ENCODE measurements at places on chromosomes 2 and 18.

DNA sequence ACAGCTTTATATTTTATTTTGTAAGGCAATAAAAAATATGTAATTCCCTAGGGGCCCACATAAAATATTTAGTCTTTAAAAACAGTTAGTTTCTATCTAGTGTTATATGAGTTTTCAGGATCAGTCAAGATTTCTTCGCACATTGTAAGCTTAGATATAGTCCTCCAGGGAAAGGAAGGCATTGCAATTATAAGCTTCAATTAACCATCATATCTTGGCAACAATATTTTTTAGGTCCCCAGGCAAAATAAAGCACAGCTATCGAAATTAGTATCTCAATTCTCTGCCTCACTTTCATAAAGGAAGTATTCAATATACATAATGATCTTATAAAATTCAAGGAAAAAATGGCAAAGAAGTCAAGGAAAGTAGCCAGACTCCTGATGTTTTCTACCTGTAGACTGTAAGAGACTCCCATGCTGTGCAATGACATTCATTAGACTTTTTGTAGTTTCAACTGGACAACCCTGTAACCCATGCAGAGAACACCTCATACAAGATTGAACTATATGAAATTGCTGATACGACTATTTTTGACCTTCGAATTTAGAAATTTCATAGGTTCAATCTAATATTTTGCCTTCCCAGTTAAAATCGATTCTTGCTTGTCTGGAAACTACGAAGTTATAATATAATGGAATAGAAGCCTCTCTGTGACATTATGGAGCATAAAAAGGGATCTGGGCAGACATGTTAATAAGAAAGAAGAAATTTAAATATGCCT lies 96.8 kb downstream of the UNC80 start:
- no peak for DNase-seq

- no peak for DNase-seq
Measured at GRCh38 chr2:182081602-182082260, 96.1 kb downstream of the PPP1R1C start.

DNA sequence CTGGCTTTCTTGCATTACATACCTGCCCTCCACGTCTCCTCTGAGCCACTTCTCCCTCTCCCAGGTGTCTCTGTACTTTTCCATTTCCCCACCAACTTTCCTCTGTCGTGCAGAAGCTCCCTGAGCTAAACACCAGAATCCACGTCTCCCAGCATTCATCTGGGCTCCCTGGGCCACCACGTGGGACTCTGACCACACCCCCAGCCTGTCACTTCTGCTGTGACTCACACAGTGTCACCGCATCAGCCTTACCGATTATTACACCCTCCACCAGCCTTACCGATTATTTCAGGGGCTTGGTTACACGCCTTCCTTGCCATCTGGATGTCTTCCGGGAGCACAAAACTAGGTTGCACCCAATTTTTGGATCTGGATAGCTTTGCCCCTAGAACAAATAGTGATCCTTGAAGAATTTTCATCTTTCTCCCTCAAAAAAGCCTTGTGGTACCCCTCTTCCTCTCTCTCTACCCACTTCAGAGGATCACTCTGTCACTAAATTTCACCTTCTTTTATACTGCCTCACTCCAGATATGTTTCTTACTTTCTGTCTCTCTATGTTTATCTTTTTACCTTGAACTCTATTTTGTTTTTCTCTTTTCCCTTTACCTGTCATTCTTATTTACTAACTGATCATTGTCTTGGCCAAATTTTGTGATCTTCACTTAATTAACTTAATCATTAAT lies 136.9 kb upstream of the CAB39 start:
- no peak for DNase-seq

DNA sequence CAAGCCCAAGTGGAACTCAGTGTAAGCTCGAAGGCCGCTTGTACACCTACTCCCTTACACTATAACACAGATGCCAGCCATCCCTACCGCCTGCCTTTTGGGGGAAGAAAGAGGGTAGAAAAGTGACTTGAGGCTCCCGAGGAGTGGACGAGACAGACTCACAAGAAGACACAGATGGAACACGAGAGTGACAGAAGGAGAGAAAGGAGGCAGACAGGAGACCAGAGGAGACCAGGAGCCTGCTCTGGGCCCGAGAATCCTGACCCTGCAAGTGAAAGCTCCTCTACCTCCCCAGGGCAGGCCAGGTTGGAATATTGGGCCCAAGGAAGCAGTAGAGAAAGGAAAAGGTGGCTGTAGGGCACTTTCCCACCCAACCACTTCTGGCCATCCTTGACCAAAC lies 23.4 kb upstream of the TNS1 start:
- DNase-seq = no peak

DNA sequence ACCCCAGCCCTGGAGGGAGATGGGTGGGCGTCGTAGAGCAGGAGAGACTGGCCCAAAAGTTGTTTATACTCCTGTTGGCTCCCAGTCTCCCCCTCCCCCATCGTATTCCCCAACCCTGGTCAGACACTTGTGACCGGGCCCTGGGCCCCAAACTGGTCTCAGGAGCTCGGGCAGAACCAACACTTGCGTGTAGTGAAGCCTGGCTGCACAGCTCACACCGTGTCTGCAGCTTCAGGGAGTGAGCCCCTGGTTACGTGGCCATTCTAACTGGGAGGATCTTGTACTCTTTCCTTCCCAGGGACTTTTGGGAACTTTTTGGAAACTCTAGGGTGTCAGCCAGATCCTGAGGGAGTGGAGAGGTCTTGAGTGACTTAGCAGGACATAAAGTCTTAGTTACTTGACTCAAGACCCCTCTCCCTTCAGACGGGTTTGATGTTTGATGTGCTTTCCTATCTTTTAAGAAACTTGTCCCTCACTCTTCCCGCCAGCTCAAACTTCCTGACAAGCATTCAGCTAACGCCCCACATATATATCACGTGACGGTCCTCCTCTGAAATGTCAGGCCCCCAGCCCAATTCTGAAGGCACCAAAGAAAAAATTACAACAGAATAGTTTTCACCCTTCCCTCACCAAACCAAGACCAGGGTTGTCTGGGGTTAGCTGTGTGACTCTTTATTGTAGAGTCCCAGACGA lies 2.3 kb downstream of the PKDCC start:
- no peak for DNase-seq

GRCh38 chr2:29212009-29212408 lies 96.8 kb downstream of the CLIP4 start:
- no peak for DNase-seq

- DNase-seq = no peak
Measured at GRCh38 chr2:210480079-210480478, 3.5 kb upstream of the LANCL1 start.

- DNase-seq = no peak
Measured at GRCh38 chr2:231287696-231288095, 89.3 kb downstream of the ARMC9 start.

DNA sequence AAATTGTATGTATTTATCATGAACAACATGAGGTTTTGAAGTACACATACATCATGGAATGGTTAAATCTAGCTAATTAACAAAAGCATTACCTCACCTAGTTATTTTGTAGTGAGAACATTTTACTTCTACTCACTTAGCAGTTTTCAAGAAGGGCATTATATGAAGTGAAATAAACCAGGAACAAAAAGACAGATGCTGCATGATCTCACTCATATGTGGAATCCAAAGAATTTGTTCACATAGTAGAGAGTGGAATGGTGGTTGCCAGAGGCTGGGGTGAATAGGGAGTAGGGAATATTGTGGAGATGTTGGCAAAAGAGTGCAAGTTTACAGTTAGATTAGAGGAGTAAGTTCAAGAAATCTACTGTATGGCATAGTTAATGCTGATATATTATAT lies 292.0 kb downstream of the ASXL3 start:
- no peak for DNase-seq

DNA sequence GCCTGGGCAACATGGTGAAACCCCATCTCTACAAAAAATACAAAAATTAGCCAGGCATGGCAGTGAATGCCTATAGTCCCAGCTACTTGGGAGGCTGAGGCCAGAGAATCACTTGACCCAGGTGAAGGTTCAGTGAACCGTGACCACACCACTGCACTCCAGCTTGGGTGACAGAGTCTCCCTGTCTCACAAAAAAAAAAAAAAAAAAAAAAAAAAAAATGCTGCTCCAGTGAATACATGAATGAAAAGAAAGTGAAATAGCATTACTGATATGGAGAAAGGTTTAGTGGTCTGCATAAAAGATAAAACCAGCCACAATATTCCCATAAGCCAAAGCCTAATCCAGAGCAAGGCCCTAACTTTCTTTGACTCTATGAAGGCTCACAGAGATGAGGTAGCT lies 44.5 kb downstream of the METTL8 start:
- DNase-seq = no peak

DNA sequence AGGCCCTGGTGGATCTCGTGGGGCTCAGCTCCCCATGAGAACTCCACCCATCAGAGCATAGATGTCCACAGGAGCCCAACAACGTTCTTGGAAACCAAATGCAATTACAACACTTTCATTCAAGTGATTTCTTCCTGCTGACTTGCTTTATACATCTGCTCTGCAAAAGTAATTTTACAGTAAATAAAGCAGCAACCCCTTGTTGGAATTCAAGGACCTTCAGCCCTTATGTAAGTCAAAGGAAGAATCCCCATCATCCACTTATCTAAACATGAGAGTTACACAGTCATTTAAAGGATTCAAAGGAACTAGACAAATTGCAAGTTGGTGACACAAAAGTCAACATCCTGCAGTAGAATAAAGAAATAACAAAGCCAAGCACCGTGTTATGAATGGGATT lies 17.1 kb upstream of the ANTXR1 start:
- no peak for DNase-seq

GRCh38 chr2:88659538-88659915 lies 31.9 kb upstream of the RPIA start:
- no peak for DNase-seq

DNA sequence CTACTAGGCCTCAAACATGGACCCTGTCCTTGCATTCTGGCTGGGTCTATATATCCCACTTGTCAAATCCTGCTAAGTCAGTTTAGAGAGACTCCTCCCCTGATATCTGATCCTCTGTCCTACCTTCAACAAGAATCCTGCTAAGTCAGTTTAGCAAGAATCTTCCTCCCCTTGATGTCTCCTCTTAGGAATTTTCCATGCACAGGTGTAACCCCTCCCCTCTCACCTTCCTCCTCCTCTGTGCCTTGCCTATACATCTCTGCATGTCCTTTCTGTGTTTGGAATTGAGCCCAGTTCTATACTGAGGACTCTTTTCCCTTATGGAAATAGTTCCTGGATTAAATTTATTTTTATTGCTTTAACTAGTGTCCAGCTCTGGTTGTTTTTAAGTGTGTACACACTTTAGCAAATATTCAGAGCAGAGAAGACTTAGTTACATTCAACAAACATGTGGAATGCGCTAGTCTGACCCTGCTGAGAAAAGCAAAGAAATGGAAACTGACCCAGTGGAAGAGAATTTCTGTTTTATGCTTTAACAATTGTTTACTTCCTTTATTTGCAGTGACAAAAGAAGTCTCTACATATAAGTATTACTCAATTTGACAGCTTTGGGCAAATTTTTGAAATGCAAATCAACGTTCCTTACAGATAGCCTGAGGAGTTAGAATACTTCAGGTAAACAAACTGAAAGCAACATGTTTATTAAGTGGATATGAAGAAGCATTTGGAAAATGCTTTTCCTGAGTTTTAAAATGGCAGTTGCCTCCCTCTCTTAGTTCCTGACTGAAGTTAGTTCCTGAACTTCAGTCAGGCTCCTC lies 80.6 kb downstream of the RIT2 start:
- DNase-seq = no peak

GRCh38 chr2:31058096-31059035 lies 79.9 kb downstream of the GALNT14 start:
- no peak for DNase-seq

- DNase-seq = no peak
Measured at GRCh38 chr2:160876765-160877164, 283.5 kb upstream of the TANK start.

GRCh38 chr2:46086578-46087070 lies 210.6 kb upstream of the EPAS1 start:
- DNase-seq = no peak

- no peak for DNase-seq
Measured at GRCh38 chr2:102832789-102833188, 71.0 kb downstream of the TMEM182 start.

DNA sequence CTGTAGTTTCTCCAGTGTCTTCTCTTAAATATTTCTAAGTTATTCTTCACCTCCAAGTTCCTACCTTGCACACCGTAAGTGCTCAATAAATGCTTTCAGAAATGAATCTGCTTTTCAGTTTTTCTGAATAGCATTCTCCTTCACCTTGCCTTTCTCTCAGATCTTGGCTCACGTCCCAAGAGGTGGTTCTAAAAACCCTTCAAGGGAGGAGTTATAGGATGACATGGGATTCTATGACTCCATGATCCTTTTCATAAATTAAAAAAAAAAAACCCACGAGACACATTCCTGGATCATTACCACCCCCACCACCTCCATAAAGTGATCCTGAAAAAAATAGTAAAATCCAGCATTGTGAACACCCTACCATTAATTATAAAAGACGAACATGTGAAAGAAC lies 11.7 kb downstream of the KCTD1 start:
- DNase-seq = no peak

DNA sequence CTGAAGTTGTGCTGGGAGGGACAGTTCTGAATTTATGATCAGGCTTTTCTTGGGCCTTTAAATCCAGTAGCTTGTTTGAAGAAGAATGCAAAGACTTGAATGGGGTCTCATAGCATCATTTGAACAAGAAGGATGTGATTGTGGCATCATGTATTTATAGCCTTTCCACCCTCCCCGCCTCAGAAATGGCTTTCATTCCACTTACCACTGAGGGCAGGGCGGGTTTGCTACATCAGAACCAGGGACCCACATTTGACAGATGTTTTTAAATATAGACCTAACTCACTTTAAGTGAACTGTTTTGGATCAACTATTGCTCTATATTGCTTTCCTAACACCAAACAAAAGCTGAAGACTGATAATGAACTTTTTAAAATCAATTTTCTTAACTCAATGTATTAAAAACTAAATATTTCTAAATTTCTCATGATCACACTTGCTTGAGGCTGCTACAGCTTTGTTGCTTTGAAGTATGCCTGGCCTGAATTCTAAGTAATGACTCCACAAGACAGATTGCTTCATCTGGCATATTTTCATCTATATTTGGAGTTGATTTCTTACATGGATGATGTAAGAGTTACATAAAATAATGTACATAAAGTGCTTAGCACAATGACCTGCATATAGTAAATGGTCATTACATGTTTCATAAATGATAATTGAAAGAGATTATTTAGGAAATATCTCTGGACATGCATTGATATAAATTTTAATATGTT lies 1552.9 kb upstream of the SLC39A10 start:
- DNase-seq = no peak

DNA sequence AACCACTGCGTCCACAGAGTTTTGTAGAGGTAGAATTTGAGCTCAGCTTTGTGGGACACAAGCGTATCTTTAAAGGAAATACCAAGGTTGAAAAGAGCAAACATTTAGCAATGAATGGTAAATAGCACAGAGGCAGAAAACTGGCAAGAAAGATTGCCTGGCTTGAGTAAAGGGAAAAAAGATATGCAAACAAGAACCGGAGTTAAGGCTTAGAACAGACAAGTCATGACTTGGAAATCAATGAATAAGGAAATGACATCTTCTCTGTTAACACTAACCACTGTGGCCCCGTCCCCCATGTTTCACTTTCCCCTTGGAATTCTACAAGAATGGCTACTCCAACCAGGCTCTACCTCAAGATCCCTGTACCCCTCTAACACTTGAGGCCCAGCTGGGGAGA lies 3.8 kb downstream of the STAM2 start:
- no peak for DNase-seq

GRCh38 chr2:7997279-7997678 lies 684.6 kb upstream of the ID2 start:
- DNase-seq = no peak
